ENCODE measurements at places on chromosomes 7 and 10.

DNA sequence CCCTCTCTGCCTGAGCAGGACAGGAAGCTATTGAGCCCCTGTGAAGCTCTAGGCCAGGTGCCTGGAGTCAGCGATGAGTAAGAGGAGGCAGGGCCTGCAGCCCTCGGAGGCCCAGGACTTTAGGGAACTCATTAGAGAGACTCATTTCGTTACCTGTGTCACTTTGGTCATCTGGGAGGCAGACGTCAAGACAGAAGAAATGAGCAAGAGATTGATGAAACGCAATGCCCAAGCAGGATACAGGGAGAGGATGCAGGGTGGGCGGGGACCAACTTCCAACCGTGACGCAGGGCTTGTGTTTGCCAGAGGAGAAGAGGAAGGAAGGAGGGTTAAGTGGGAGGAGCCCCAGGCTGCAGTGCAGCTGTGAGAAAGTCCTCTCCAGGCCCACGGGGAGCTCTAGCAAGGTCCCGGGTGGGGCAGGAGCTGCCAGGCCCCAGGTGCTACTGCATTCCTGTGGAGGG, 26.4 kb upstream of the GNA12 start:
- DNase-seq: peak; percentile 53

DNA sequence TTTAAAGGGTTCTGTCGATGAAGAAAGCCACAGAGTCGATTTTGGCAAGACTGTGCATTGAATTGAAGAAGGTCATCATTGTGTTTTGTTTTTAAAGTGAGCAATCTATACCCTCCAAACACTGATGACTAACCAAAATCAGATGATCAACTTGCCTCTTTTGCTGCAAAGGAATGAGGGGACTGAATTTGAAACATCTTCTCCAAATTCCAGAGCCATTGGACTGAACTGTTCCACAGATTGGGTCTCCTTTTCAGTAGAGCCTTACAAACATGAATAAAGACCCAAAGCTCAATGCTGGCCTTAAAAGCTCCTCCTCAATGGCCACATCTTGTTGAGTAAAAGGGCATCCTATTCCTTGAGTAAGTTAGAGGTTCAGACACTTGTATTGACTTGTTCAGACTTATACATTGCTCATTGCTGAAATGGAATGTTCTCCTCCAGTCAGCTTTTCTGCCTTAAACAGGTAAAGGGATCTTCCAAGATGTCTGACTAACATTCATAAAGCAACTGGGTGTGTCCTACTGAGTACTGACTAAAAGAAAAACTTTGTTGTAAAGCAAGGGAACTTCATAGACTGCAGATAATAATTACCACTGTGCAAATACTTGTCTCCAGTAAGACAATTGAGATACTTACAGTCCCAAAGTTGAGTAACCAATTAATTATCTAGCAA, 630.6 kb downstream of the KCNMA1 start:
- no peak for DNase-seq

DNA sequence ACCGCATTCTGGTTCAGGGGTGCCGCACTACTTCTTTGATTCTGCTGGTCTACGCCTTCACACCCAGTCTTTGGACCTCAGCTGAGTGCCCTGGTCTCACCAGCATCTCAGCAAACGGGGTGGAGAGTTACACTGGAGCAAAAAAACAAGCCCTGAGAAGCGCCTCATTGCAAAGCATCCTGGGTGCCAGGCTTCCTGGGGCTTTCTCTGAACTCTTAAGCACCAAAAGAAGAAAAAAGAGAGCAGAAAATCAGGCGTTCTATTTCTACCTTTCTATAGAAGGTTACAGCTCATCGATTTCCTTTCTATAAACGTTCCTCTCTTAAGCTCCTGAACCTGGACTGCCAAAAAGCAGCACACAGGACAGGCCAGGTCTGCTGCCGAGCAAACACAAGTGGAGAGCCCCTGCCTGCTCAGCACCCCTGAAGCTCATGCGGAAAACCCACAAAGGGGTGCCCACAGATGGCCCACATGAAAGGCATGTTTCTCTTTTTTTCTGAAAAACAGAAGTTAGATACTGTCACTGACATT, 217.9 kb downstream of the SFMBT2 start:
- no peak for DNase-seq

- DNase-seq: no peak
These were observed 75.9 kb downstream of the INSIG1 start for GRCh38 chr7:155373359-155374273.

DNA sequence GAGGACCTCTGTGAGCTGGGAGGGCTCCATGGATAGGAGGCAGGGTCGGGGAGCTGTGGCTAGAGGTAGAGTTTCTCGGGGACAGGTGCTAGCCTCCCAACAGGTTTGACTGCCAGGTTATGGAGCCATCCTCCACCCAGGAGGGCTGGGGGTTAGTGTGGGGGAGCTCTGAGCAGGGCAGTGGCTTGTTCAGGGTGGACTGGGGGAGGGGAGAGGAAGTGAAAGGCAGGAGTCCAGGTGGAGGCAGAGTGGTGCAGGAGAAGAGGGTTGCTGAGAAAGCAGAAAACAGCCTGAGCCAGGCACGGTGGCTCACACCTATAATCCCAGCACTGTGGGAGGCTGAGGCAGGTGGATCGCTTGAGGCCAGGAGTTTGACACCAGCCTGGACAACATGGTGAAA, 40.5 kb upstream of the HSPB1 start:
- DNase-seq: no peak

GRCh38 chr7:148927123-148928045, 43.3 kb upstream of the EZH2 start:
- no peak for DNase-seq

DNA sequence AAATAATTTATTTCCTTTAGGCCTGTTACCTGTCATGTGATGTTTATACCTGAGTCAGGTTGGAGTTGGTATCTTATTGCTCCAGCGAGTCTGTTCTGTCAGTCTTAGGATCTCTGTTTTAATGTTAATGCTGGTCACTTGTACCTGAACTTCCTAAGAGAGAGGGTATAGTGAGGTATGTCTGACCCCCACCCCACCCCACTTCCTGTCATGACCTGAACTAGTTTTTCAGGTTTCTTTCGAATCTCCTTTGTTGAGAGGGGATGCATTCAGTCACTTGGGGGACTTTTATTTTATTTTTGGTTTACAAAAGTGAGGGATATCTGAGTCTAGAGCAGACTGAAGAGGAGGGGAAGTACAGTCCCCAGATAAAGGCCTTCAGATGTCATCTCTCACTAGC, 769.0 kb upstream of the COBL start:
- DNase-seq: no peak

DNA sequence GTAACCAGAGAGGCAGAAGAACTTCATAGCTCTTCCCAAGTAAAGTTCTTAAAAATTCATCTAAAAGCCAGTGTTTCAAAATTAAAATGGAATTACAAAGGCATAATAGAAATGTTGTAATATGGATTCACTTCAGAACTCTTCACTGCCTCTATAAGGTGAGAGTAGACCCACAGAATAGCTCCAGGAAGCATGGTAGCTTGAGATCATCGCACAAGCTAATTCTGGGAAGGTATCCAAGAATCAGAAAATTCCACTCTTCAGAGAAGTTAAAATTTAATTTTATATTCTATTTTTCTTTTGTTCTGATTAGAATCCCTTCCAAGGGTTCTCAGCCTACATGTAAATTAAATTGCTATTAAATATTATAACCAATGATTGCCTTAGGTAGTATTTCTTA, 1.5 kb upstream of the DHX32 start:
- no peak for DNase-seq

All from head of caudate nucleus (tissue), 42 donors.